MM.1S (cell line): ENCODE measurements at places on chromosomes 7 and 10.
A peak's percentile ranks its signal among the peaks of the same experiment; 100 is the strongest.

DNA sequence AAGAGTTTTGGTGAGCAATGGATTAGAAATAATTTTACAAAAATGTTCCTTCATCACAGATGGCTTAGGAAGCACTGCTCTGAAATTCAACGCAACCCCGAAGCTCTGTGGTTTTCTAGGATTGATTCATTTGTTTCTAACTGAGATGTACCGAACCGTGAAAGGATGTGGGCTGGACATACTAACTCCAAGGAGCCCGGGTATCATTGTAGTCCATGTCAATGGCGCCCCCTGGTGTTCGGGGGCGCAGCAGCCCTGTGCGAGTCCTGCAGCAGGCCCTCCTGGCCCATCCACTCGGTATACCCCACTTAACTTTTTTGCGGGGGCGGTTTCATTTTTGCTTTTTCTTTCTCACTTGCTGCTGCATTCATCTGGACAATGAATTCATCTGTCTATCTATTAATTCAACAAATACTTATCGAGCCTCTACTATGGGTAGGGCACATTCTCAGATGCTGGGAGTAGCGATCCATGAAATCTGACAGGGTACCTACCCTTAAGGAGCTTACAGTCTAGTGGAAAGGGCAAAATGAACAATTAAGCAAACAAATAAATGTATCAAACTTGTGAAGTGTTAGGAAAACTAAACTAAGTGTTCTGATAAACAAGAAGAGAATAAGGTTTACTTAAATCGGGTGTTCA is 25.2 kb upstream of the ITPRID1 start:
- no peaks in the 10 kb centered on the region for H3K27me3 ChIP-seq
- no peaks in the 10 kb centered on the region for H3K36me3 ChIP-seq
- H3K27ac ChIP-seq = no peak overlapping the region

GRCh38 chr7:129438839-129439651 is 4.8 kb downstream of the STRIP2 start:
- peaks cover 5% of the 10 kb centered on the region; the same call in 1 of the 2 replicates for H3K4me1 ChIP-seq
- H3K27ac ChIP-seq = no peak overlapping the region
- H3K36me3 ChIP-seq = no peaks in the 10 kb centered on the region

GRCh38 chr10:114686013-114686412 is 27.9 kb upstream of the ABLIM1 start:
- H3K4me1 ChIP-seq = no peaks in the 10 kb centered on the region
- H3K27me3 ChIP-seq = no peaks in the 10 kb centered on the region
- DNase-seq = no peak
- H3K4me3 ChIP-seq = no peak overlapping the region

GRCh38 chr7:39429421-39429820 is 136.8 kb upstream of the YAE1 start:
- DNase-seq = no peak
- no peak overlapping the region for H3K4me3 ChIP-seq
- no peak overlapping the region for H3K27ac ChIP-seq
- H3K36me3 ChIP-seq = no peaks in the 10 kb centered on the region

- H3K27ac ChIP-seq = no peak overlapping the region
- H3K36me3 ChIP-seq = no peaks in the 10 kb centered on the region
- H3K4me1 ChIP-seq = no peaks in the 10 kb centered on the region
- no peak overlapping the region for H3K4me3 ChIP-seq
- peaks cover 96% of the 10 kb centered on the region for H3K27me3 ChIP-seq
These were observed 11.6 kb downstream of the VENTX start for GRCh38 chr10:133249094-133249780.

GRCh38 chr10:27248215-27248614 is 7.6 kb upstream of the ACBD5 start:
- no peaks in the 10 kb centered on the region for H3K36me3 ChIP-seq
- no peak overlapping the region for H3K4me3 ChIP-seq
- H3K27me3 ChIP-seq = no peaks in the 10 kb centered on the region
- no peak overlapping the region for H3K27ac ChIP-seq
- DNase-seq = no peak

- H3K27ac ChIP-seq = no peak overlapping the region
- no peak for DNase-seq
- H3K4me1 ChIP-seq = no peaks in the 10 kb centered on the region
- H3K27me3 ChIP-seq = no peaks in the 10 kb centered on the region
These were observed 44.2 kb downstream of the CNNM2 start for GRCh38 chr10:102962267-102962666.

- no peak overlapping the region for H3K27ac ChIP-seq
- H3K4me3 ChIP-seq = no peak overlapping the region
- no peaks in the 10 kb centered on the region for H3K36me3 ChIP-seq
- H3K4me1 ChIP-seq = 0 out of 2 replicates have a peak, but pooled peaks cover 8% of the 10 kb centered on the region
- no peaks in the 10 kb centered on the region for H3K27me3 ChIP-seq
- no peak for DNase-seq
These were observed 633.2 kb upstream of the NRP1 start for GRCh38 chr10:33967606-33968120.

GRCh38 chr10:103915796-103916195 is 2.2 kb downstream of the STN1 start:
- peaks cover 18% of the 10 kb centered on the region for H3K4me1 ChIP-seq
- H3K36me3 ChIP-seq = no peaks in the 10 kb centered on the region
- H3K27me3 ChIP-seq = no peaks in the 10 kb centered on the region
- H3K27ac ChIP-seq = peak overlapping the region; percentile 1; the same call in 1 of the 2 replicates

GRCh38 chr10:120455004-120455403 is 2.0 kb upstream of the PLPP4 start:
- no peak overlapping the region for H3K27ac ChIP-seq
- no peaks in the 10 kb centered on the region for H3K27me3 ChIP-seq
- no peaks in the 10 kb centered on the region for H3K36me3 ChIP-seq
- no peak for DNase-seq

DNA sequence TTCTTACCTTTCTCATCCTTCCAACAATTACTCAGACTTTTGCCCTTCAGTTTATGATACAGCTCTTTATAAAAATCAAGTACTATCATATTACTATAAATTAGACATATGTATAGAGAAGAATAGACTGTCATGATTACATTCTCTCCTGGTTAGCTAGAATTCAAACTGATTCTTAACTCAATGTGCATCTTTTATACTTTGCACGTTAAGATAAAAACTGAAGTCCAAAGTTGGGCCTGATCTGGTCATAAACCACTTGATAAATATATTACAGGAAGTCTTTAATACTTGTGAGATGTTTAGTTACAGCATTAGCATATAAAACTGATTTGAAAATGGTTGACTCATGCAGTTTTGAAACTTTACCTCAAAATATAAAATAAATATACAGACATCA is 2.6 kb downstream of the AGR3 start:
- H3K4me3 ChIP-seq = no peak overlapping the region
- no peak overlapping the region for H3K27ac ChIP-seq
- DNase-seq = no peak
- H3K27me3 ChIP-seq = no peaks in the 10 kb centered on the region
- H3K36me3 ChIP-seq = no peaks in the 10 kb centered on the region
- no peaks in the 10 kb centered on the region for H3K4me1 ChIP-seq

GRCh38 chr7:141884539-141885225 is 31.5 kb upstream of the OR9A4 start:
- H3K4me1 ChIP-seq = no peaks in the 10 kb centered on the region
- H3K27me3 ChIP-seq = no peaks in the 10 kb centered on the region
- H3K4me3 ChIP-seq = no peak overlapping the region

GRCh38 chr7:129853661-129854268 is 99.0 kb downstream of the UBE2H start:
- no peaks in the 10 kb centered on the region for H3K4me1 ChIP-seq
- no peak overlapping the region for H3K4me3 ChIP-seq
- no peak for DNase-seq

GRCh38 chr10:43819464-43820230 is 171.0 kb upstream of the ZNF32 start:
- H3K4me1 ChIP-seq = peaks cover 18% of the 10 kb centered on the region
- H3K27ac ChIP-seq = no peak overlapping the region
- 0 out of 2 replicates have a peak, but pooled peaks cover 4% of the 10 kb centered on the region for H3K27me3 ChIP-seq
- no peaks in the 10 kb centered on the region for H3K36me3 ChIP-seq
- DNase-seq = no peak

GRCh38 chr7:24778543-24779282 is 21.4 kb upstream of the GSDME start:
- no peaks in the 10 kb centered on the region for H3K36me3 ChIP-seq
- H3K27ac ChIP-seq = no peak overlapping the region
- no peaks in the 10 kb centered on the region for H3K4me1 ChIP-seq
- H3K27me3 ChIP-seq = no peaks in the 10 kb centered on the region
- H3K4me3 ChIP-seq = no peak overlapping the region
- DNase-seq = no peak

- peaks cover 4% of the 10 kb centered on the region; the same call in 1 of the 2 replicates for H3K4me1 ChIP-seq
- H3K36me3 ChIP-seq = no peaks in the 10 kb centered on the region
- H3K4me3 ChIP-seq = no peak overlapping the region
- 0 out of 2 replicates have a peak overlapping the region, but pooled peaks have one; percentile 1 for H3K27ac ChIP-seq
- no peak for DNase-seq
These were observed 5.2 kb downstream of the ADAP1 start for GRCh38 chr7:949021-949934.

- no peaks in the 10 kb centered on the region for H3K36me3 ChIP-seq
- no peak overlapping the region for H3K27ac ChIP-seq
- H3K27me3 ChIP-seq = no peaks in the 10 kb centered on the region
- H3K4me1 ChIP-seq = no peaks in the 10 kb centered on the region
These were observed 216.4 kb downstream of the SEC23IP start for GRCh38 chr10:120108916-120109315.

GRCh38 chr7:66460921-66461361 is 167.7 kb upstream of the KCTD7 start:
- no peak overlapping the region for H3K4me3 ChIP-seq
- DNase-seq = no peak
- no peak overlapping the region for H3K27ac ChIP-seq
- no peaks in the 10 kb centered on the region for H3K4me1 ChIP-seq

GRCh38 chr10:96013956-96014355 is 29.4 kb upstream of the CCNJ start:
- no peaks in the 10 kb centered on the region for H3K36me3 ChIP-seq
- no peak overlapping the region for H3K4me3 ChIP-seq
- H3K27me3 ChIP-seq = no peaks in the 10 kb centered on the region
- H3K4me1 ChIP-seq = no peaks in the 10 kb centered on the region
- no peak overlapping the region for H3K27ac ChIP-seq

DNA sequence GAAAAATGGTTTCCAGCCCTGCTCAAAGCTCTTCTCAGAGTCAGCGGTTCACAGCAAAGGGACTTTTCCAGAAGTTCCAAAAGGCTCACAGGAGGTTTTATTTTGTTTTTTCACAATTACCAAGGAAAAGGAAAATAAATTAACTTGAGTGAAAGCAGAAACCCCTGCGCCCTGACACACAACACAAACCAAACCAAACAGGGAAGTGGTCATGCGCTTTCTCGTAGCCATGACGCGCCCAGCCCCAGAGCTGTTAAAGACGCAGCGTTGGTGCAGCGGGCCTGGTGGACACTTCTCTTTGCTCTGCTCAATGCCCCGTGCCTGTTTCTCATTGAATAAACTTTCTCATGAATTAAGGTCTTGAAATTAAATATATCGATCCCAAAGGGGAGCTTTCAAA is 134.4 kb upstream of the LYZL2 start:
- H3K27ac ChIP-seq = no peak overlapping the region
- peaks cover 5% of the 10 kb centered on the region; the same call in 1 of the 2 replicates for H3K4me1 ChIP-seq
- no peak for DNase-seq
- H3K36me3 ChIP-seq = no peaks in the 10 kb centered on the region
- no peak overlapping the region for H3K4me3 ChIP-seq

DNA sequence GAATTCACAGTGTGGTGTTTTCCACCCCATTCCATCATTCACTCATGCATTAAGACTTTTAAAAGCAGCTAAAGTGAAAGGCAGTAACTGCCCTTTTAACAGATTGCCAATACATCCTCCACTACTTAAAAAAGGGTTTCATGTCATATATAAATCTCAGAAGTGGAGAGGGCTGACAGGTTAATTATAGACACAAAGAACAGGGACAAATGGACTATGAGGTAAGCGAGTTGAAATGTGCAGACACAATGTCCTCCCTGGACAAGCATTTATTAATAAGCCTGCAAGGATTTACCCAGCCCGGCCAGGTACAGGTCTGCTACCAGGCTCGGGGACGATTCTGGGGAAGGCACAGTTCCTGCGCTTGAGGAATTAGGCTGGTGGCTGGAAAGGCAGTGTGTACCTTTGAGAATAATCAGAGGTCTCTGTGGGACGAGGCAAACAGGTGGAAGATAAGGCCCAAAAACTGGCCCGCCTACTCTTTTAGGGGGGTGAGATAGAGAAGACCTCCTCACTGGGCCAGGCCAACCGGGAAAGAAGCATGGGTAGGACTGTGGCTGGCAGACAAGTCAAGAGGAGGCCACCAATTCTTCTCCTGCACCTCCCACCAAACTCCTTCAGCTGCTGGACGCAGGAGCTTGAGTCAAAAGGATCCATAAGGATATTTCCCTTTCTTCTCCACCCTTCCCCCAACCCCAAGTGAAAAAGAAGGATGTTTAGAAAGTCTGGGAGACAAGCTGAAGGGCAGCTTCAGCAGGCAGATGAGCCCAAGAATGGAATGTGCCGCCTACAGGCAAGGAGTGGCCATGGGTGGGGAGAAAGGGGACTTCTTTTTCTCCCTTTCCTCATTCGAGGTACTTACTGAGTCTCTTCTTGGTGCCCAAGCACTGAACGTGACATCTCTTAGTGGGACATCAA is 1.5 kb downstream of the PDLIM1 start:
- H3K4me1 ChIP-seq = peaks cover 42% of the 10 kb centered on the region
- H3K36me3 ChIP-seq = no peaks in the 10 kb centered on the region
- no peaks in the 10 kb centered on the region for H3K27me3 ChIP-seq
- DNase-seq = no peak

- no peak for DNase-seq
- H3K27ac ChIP-seq = no peak overlapping the region
- no peaks in the 10 kb centered on the region for H3K27me3 ChIP-seq
- H3K36me3 ChIP-seq = no peaks in the 10 kb centered on the region
- no peaks in the 10 kb centered on the region for H3K4me1 ChIP-seq
These were observed 56.7 kb upstream of the SEPHS1 start for GRCh38 chr10:13404791-13405190.

DNA sequence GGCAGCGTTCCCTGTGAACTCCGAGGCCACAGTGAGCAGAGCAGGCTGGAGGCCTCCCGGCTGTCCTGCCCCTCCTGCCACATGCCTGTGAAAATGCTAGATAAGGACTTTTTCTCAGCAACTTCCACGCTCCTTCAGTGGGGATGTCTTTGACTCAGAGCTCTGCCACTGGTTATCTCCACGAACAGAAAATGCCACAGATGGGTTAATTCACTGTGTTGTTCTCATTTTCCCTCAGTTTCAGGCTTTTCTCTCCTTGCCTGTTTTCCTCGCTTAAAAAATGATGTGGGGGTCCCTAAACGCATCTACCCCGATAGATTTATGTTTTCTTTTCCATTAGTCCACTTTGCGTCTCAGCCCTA is 51.3 kb downstream of the IKZF1 start:
- 0 out of 2 replicates have a peak, but pooled peaks cover 4% of the 10 kb centered on the region for H3K36me3 ChIP-seq
- H3K27ac ChIP-seq = no peak overlapping the region
- no peak overlapping the region for H3K4me3 ChIP-seq
- DNase-seq = no peak
- no peaks in the 10 kb centered on the region for H3K27me3 ChIP-seq
